ENCODE measurements at places on chromosomes 1 and 21.

GRCh38 chr1:225763716-225764548 is 13.7 kb upstream of the SRP9 start:
- peak; percentile 53 for ATAC-seq

DNA sequence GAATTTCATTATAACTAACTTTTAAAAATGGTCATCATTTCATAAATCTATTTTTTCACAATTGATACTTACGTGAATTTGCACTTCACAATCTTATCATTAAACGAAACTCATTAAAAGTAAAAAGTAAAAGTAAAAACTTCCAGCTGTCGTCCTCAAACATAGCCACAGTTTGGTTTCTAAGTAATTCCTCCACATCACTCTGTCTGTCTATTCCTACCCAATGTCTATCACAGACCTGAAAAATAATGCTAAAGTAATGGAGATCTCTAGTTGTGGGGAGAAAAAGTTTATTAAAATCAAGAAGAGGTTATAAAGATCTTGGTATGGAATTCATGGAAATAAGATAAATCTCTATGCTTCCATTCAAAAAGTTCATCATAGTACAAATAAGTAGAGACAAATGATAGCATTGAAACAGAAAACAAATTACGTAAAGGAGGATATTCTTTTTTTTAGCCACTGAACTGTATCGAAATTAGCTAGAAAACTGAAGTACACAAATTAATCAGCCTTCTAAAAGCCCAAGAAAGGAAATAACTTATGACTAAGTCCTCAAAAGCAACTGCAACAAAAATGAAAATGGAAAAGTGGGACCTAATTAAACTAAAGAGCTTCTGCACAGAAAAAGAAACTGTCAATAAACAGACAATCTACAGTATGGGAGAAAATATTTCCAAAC is 148.6 kb downstream of the TIAM1 start:
- ATAC-seq = no peak

- ATAC-seq = no peak
Measured at GRCh38 chr21:45415188-45415942, 10.4 kb downstream of the COL18A1 start.

DNA sequence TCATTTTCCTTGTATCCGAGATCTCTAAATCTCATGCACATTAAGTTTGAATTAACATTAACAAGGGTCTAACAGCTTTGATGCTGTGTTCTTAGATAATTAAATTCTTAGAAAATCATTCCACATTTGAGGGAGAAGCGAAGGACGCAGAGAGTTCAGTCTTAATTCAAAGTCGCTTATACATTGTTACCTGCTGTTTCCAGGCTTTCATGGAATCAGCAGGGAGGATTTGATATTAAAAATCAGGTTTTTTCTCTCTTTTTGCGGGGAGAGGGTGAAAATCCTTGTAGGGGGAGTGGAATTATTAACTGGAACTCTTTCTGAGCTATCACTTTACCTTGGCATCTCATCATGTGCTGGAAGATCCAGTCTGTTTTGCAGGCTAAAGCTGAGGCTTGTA is 27.7 kb upstream of the DAB1 start:
- ATAC-seq = no peak

- no peak for ATAC-seq
Measured at GRCh38 chr1:86504137-86504479, 35.4 kb downstream of the CLCA1 start.
